ENCODE measurements at places on chromosomes 1 and 21.
A peak's percentile ranks its signal among the peaks of the same experiment; 100 is the strongest.

- DNase-seq: peak; percentile 95
These were observed 29.3 kb downstream of the AK2 start for GRCh38 chr1:33007190-33008050.

DNA sequence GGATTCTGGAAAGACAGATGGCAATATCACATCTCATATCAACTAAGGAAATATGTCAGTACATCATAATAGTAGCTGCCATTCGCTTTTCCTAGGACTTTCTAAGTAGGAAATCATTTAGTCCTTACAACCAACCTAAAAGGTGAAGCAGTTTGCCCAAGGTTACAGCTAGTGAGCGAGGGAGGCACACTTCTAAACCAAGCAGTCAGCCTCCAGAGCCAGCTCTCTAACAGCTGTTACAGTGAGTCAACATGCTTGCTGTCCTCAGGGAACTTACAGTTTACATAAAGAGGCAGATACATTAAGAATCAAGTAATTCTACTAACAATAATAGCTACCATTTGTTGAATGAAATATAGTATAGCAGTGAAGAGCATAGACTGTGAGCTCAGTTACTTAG is 57.1 kb downstream of the GIPC2 start:
- DNase-seq: no peak

GRCh38 chr1:164524810-164525209 is 34.2 kb upstream of the PBX1 start:
- no peak for DNase-seq

DNA sequence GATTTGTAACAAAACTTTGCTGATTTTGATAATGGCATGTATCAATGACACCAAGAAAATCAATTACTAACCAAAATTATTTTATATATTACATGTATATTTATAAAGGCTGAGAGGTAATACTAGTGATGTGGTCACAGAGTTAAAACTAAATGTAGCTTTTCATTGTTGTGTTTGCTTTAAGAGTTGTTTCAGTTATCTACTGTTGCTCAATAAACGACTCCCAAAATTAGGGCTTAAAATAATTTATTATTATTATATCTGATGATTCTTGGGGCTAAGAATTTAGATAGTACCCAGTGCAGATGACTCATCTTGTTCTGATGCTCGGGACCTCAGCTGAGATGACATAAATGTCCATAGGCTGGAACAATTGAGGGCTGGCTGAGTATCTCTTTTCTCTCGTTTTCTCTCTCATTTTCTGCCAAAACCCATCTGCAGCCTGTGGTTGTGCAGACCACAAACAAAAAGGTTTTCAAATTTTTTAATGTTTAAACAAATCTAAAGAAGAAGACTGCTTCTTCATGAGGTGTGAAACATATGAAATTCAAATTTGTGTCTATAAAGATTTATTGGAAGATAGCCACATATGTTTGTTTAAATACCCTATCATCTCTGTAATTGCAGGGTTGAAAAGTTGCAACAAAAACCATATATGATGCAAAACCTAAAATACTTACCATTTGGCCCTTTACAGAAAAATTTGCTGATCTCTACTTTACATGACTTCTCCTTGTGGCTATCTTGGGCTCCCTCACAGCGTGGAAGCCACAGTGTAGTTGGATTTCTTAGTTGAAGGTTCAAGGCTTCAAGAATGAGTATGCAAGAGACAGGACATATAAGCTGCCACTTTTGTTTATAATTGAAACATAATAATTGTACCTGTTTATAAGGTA is 14.8 kb upstream of the PTPRC start:
- peak; percentile 79 for DNase-seq

DNA sequence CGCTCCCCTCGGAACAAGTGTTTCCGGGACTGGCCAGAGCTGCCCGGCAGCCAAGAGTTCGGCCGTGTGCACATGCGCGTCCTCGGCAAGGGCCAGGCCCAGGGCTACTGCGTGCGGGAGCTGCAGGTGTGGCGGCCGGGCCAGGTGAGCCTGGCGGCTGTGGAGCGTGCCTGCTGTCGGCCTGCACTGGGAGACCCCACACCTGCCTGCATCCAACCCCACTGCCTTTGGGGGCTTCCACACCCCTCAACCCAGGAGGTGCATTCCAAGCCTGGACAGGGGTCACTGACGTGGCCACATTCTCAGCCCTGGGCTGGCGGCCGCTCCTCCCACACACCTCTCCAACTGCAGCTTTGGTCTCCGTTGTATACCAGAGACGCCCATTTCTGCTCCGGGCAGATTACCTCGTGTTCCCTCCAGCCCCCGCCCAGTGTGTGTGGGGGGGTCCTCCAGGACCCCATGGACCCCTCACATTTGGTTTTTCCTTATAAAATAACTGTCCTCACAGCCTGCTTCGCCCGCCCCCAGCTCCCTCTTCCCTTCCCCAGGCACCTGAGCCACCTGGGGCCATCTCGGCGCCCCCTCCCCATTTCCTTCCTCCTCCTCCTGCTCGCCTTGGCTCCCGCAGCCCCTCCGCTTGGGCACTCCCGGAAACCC is 6.1 kb downstream of the RNF223 start:
- DNase-seq: no peak

GRCh38 chr1:35598895-35599294 is 25.8 kb downstream of the TFAP2E start:
- DNase-seq: no peak

DNA sequence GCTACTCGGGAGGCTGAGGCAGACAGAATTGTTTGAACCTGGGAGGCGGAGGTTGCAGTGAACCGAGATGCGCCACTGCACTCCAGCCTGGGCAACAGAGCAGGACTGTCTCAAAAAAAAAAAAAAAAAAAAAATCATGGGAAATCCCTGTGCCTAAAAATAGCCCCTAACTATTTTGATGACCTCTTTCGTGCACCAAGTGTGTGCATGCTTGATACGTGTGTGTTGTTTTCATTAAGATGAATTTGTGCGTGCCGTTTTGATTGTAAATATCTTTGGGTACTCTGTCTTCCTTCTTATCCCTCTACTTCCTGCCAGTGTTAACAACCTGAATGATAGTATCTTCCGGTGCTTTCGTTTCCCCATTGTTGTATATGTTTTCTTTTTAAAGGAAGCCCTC is 9.8 kb downstream of the CACYBP start:
- DNase-seq: no peak

- no peak for DNase-seq
These were observed 39.4 kb downstream of the ATP2B4 start for GRCh38 chr1:203665993-203666392.

GRCh38 chr1:156123356-156124196 is 9.1 kb downstream of the LMNA start:
- peak; percentile 97 for DNase-seq

DNA sequence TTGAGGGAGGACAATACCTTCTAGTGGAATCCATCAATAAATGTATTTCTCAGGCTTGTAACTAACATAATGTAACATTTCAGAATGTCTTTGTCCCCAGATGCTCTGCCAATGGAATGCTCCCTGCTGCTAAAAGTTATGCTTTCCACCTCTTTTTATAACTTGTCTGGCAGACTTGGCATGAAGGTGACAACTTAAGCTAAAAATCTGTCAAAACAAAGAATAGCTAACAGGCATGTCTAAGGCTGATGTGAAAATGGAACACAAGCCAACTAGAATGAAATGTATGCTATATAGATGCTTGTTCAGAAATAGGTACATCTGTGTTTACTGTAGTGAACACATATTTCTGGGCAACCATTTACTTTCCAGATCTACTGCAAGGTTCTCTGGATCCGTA is 467.9 kb downstream of the MRPL39 start:
- DNase-seq: no peak

DNA sequence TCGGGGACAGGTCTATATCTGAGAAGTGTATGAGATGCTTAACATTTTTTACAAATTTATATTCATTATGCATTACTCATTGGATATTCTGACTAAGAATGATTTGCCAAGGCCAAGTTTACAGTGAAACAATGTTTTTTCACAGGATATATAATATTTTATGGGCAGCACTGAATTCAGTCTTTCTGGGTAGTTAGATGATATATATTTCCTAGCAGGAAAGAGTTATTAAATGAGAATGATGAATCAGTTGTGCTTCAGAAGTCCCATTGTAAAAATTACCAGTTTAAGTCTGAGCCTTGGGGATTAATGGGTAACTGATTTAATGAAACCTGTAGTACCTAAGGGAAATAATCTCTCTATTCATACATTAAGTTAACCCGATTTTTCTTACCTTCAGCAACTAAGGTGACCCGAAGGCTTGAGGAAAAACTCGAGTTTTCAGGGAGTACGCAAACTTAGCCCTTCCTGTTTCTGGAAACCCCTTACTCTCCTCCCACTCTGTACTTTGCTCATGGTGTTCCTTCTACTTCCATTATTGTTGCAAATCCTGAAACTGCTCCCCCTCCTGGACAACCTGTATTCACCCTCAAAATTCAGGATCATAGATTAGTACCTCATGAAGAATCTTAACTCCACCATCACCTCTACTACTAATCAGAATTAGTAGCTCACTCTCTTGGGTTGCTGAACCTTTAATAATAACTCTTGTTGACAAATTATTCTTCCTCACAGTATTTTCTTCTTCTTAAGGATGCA is 135.1 kb downstream of the AK5 start:
- peak; percentile 14 for DNase-seq

GRCh38 chr1:38039331-38040088 is 7.1 kb downstream of the POU3F1 start:
- no peak for DNase-seq

DNA sequence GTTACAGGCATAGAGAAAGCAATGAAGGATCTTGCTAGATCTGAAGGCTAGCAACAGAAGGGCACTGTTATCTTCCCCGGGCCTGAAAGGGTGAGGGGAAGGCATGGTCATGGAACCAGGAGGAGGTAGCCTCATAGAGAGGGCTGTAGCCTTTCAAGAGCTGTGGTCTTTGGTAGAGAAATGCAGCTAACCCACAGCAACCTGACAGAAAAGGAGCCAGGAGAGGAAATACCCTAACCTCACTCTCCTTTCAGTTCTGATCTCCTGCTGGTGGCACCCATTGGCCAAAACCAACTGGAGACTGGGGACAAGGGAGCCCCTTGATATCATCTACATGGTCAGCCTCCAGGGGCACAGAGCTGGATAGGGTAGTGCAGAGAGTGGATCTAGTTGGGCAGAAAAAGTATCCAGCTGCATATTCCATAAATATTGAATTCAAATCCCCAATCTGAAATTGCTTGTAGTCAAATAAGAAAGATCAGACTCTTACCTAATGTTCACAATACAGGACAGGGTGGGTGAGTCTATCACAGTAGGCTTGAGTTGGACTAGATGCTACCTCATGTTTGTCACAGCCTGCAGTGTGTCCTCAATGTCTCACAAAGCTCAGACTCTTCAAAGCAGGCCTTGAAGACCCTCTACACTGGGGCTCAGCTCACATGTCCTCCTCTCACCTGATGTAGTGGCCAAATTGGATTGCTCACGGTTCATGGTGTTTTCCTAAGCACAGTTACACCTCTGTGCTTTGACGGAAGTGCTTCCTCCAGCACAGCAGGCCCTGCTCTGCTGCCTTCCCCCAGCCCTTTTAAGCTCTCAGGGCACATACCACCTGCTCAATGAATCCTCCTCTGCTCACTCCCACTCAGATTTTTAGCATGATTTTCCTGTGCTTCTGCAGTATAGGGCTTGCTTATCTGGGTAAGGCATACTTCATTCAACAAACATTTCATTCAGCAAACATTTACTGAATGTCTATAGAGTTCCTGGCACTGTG is 74.1 kb upstream of the JUN start:
- DNase-seq: no peak

DNA sequence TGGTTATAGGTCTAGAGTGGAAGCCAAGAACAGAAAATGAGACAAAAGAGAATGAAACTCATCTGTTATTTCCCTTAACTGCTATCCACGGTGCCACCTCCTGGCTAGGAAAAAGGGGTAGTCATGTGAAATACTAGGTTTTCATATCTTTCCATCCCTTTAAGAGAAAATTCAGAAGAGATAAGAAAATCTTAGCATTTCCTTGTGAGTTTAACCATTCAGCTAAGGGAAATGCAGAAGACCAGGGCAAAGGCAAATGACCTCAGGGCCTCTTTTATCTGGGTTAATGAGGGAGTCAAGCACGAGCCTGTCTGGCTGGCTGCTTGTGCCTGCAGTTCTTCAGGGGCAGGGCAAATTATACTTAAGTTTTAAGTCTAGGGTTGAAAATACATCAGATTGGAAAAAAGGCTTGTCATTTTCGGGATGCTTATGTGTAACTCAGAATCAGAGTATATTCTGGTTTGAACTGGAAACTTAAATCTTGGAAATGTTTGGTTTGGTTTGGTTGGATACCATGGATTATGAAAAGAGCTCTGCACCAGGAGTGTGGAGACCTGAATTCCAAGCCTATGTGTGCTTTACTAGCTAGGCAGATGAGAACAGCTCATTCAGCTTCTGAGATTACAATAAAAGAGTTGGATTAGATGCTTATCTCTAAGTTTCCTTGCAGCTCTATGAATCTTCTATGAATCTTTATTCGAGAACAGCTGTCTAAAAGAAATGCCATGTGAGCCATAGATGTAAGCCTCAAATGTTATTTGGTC is 19.9 kb downstream of the NIBAN1 start:
- DNase-seq: no peak

Measured in brain microvascular endothelial cell (primary cell).